ENCODE measurements at places on chromosomes 13 and 19. TPM values are rescaled to one million over a fixed set of nuclear protein-coding genes. Genes with fewer than 3 reads are reported as not detected.

DNA sequence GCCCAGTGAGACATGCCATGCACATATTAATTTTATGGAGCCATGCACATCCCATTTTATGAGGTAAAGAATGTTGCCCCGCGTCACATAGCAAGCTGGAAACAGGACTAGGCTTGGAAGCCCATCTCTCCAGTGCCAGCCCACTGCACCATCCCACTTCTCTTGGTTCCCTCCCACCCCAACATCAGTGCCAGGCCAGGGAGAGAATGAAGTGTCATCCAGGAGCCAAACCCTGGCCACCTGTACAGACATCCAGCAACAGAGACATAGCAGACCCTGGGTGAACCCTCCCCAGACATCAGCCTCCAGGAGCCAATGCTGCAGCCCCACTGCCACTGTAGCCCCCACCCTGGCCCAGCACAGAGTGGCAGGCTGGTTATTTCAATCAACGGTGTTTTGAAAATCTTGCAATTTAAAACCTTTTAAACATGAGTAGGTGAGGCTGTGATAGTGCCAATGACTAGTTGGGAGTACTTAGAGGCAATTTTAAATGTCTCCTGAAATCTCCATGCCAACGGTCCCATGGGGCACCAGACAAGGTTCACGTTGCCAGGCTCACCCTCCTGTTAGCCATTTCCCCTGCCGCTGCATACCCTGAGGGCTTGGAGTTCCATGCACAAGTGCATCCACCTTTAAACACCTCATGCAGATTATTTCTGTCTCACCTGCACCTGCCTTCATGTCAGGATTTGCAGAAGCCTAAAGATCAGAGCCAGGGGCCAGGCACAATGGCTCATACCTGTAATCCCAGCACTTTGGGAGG lies 34.7 kb downstream of the VSTM2B start:
- no peak for DNase-seq

GRCh38 chr13:41851351-41851750 lies 109.6 kb downstream of the VWA8 start:
- DNase-seq: no peak

- peak; percentile 52 for DNase-seq
Measured at GRCh38 chr13:68749796-68750195, 1357.8 kb upstream of the ATXN8OS start.

DNA sequence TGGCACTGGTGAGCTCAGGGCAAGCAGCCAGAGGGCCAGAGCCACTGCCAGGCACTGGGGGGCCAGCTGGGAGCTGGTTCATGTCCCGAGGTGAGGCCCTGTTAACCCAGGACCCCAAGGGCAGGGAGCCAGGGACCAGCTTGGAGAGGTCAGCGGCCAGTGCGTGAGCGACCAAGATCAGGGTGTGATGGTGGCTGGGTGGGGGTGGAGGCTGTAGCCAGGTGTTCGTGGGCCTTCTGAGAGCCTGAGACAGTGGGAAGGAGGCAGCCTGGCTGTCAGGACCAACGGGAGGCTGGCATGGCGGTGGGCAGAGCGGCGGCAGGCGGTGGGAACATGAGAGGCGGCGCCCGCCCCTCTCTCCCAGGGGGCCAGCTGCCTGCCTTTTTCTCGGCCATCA lies 8.1 kb upstream of the KPTN start:
- no peak for DNase-seq

DNA sequence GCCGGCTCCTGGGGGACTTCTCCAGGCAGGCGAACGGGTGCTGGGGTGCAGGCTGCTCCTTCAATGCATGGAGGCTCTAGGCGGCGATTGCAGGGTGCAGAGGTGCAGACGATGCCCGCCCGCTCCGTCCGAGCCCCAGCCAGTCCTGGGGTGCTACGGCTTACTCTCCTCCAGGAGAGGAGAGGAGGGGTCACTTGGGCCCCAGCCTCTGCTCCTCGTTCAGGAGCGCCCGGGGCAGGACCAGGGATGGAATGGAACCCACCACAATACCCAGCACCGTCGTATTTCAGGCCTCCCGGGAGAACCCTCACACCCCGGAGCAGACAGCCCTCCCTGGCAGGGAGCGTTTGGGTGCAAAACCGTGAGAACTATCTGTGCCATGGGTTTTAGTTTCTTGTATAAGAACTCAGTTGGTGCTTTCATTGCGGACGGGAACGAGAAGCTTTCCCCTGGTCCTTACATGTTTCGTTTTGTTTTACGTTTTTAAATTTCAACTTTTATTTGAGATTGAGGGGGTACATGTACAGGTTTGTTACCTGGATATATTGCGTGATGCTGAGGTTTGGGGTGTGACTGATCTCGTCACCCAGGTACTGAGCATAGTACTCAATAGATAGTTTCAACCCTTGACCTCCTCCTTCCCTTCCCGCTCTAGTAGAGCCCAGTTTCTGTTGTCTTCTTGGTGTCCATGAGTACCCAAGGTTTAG lies 46.8 kb downstream of the ARHGEF18 start:
- peak; percentile 33 for DNase-seq

ZNF557 gene
- total RNA-seq: 12.9 TPM

NEK5 gene
- total RNA-seq: 0.07 TPM

All from PC-3 (cell line).